ENCODE measurements at places on chromosomes 7 and 10. TPM values are rescaled to one million over a fixed set of nuclear protein-coding genes. Genes with fewer than 3 reads are reported as not detected.
A peak's percentile ranks its signal among the peaks of the same experiment; 100 is the strongest.

DNA sequence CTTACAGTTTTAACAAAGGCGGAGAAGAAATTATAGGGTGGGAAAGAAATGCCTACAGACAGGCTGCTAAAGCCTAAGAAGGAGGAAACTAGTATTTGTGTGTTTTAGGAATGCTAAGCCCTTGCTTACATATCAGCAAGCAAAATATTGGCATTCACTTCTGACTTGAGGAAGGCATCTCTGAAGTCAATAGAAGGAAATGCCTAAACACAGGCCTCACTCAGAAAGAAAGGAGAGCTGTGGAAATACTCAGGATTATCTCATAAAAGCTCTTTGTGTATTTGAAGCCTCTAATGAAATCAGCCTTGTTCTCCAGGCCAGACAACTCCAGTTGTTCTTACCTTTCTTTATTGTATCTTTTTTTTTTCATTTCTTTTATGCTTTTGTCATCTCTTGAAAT lies 158.0 kb downstream of the AUTS2 start:
- peak; percentile 6 for DNase-seq

DNA sequence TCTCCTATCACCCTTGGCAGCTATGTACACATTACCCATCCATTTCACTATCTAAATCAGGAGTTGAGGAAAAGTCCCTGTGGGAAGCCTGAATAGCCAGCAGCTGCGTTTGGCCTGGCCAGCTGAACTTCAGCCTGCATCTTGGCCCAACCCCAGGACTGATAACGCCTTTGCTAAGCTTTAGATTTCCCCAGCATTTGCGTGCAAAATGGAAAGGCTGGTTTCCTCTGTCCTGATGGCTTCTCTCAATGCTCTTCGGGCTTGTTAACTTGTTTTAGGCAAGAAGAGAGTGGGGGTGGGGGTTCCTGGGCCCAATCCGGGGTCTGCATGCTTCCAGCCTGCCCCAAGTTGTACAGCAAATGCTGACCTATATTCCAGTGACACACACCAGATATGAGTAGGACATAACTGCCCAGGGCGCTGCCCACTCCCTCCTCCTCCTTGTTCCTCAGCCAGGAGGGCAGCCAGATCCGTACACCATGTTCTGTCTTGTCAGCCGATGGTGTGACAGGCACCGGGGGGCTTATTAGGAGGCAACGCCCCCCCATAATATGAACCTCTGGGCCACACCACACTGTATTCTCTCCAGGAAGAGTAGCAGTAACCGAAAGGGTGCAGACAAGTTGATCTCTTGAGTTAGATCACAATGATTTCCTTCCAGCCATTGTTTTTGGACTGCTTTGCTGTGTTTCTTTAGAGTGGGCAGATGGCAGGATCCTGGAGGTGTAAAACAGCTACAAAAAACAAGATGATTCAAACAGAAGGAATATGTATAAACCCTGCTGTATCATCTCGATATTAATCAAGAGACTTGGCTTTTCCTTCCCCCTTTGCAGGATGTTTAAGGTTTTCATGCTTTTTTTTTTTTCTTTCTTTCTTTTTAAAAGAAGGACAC lies 339.0 kb downstream of the RNLS start:
- DNase-seq: peak; percentile 97

- DNase-seq: no peak
Observed at GRCh38 chr7:155764438-155764793, 47.8 kb downstream of the SHH start.

- no peak for DNase-seq
Observed at GRCh38 chr7:781186-781849, 51.0 kb upstream of the SUN1 start.

GRCh38 chr10:24292304-24293293 lies 83.7 kb downstream of the KIAA1217 start:
- DNase-seq: peak; percentile 3

DNA sequence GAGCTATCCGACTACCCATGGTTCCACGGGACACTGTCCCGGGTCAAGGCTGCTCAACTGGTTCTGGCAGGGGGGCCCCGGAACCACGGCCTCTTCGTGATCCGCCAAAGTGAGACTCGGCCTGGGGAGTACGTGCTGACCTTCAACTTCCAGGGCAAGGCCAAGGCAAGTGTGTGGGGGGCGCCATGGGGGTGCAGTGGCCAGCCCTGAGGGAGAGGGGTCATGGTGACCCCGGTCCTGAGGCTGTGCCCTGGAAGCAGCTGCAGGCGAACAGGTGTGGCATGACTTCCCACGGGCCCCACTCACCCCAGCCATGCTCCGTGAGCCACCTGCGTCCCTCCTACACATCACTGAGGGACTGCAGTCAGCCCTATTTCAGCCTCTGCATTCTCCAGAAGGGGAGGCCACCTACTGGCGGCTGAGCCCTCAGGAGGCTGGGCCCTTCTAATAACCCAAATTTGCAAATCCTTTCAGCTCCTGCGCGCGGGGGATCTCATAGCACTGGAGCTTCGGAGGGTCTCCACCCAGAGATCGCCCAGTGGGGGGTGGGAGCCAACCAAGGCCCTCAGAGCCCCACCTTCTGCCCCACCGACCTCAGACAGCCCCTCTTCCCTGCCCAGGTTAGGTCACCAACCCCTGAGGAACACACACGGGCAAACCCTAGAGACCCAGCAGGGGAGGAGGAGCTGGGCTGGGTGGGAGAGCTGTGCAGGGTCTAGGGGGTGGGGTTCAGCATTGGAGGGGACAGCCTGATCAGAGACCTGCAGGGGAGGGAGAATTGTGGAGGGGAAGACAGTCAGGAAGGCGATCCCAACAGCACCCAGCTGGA lies 30.8 kb downstream of the SH2B2 start:
- no peak for DNase-seq

GRCh38 chr7:73988197-73988596 lies 39.8 kb upstream of the ELN start:
- DNase-seq: peak; percentile 73

DNA sequence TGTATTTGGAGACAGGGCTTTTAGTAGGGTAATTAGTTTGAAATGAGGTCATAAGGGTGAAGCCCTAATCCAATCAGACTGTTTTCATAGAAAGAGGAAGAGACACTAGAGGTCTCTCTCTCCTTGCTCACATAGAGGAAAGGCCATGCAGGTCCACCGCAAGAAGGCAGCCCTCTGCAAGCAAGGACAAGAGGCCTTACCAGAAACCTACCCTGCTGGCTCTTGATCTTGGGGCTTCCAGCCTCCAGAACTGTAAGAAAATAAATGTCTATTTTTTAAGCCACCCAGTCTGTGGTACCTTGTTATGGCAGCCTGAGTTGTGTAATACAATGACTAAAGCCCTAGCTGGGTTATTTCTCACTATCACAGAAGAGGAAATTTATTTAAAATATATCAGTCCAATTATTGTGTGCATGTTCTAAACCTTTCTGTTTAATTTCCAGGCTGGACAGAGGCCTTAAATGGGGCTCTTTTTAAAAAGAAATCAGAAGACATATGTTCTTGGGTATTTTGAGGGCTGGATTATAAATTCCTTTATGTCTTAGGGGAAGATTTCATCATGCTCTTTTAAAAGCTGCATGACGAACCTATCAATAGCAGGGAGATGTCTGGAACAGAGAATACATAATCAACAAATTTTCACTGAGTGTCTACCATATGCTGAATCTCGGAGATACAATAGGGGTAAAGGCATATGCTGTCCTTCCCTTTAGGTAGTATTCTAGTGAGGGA lies 12.9 kb upstream of the TMEM26 start:
- no peak for DNase-seq

- no peak for DNase-seq
Observed at GRCh38 chr10:84784749-84785148, 456.4 kb downstream of the CCSER2 start.

DNA sequence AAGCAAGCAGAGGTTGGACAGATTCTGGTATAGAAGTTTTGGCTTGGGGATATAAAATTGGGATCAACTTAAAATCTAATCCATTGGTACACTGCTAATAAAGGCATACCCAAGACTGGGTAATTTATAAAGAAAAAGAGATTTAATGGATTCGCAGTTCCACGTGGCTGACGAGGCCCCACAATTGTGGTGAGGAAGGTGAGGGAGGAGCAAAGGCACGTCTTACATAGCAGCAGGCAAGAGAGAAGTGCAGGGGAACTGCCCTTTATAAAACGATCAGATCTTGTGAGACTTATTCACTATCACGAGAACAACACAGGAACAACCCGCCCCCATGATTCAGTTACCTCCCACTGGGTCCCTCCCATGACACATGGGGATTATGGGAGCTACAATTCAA lies 9.7 kb downstream of the ACADSB start:
- DNase-seq: no peak

DNA sequence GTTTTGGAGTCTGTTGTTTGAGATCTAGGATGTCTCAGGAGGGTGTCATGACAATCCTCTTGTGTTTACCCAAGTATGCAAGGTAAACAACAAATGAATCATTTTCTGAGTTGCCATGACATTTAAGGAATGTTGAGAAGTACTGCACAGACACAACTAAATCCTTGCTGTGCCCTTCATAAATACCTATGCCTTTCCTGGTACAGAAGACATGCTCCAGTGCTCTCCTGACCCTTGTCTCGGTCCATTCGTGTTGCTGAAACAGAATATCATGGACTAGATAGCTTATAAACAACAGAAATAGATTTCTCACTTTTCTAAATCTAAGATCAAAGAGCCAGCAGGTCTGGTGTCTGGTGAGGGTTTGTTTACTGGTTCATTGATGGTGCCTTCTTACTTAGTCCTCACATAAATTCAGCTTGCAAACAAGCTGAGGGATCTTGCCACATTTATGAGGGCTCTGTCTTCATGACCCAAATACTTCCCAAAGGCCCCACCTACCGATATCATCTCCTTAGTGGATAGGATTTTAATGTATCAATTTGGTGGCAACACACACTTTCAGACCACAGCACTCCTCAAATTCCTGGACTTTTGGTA lies 341.8 kb upstream of the SEMA3A start:
- DNase-seq: no peak

The ASB4 gene
- 0.12 TPM for total RNA-seq

The STAG3 gene
- 2.5 TPM for total RNA-seq

The NXPH1 gene
- total RNA-seq: not detected

The WEE2 gene
- total RNA-seq: not detected

The ANKRD61 gene
- 0.20 TPM for total RNA-seq

The NOC3L gene
- total RNA-seq: 40.4 TPM

All from RPMI7951 (cell line).